ENCODE measurements at places on chromosomes 1 and 21. TPM values are rescaled to one million over a fixed set of nuclear protein-coding genes. Genes with fewer than 3 reads are reported as not detected.
A peak's percentile ranks its signal among the peaks of the same experiment; 100 is the strongest.

GRCh38 chr1:208967334-208967733 lies 616.2 kb upstream of the CAMK1G start:
- H3K4me1 ChIP-seq, result no peaks in the 10 kb centered on the region
- no peak for DNase-seq
- H3K27me3 ChIP-seq, result no peaks in the 10 kb centered on the region
- H3K27ac ChIP-seq, result no peak overlapping the region
- H3K36me3 ChIP-seq, result no peaks in the 10 kb centered on the region
- H3K4me3 ChIP-seq, result no peak overlapping the region

DNA sequence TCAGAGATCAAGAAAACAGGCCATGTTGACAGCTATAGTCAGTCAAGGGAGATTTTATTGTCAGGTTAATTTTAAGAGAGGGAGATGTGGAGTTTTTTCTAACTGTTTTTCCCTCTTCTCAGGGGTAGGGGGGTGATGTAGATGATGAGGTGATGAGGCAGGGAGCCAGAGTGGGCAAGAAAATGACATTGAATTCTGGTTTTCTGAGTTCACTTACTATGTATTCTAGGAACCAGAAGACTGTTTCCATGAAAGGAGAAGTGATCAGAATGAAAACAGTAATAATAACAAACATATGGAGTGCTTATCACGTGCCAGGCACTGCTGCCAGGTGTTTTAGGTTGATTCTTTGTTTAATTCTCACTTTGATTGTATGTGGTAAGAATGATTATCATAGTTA lies 40.2 kb downstream of the CASQ2 start:
- no peaks in the 10 kb centered on the region for H3K4me1 ChIP-seq
- DNase-seq, result no peak
- no peak overlapping the region for H3K27ac ChIP-seq
- no peaks in the 10 kb centered on the region for H3K27me3 ChIP-seq
- H3K4me3 ChIP-seq, result no peak overlapping the region

- no peaks in the 10 kb centered on the region for H3K27me3 ChIP-seq
- H3K4me3 ChIP-seq, result no peak overlapping the region
These were observed 52.7 kb upstream of the GCLM start for GRCh38 chr1:93961906-93962305.

DNA sequence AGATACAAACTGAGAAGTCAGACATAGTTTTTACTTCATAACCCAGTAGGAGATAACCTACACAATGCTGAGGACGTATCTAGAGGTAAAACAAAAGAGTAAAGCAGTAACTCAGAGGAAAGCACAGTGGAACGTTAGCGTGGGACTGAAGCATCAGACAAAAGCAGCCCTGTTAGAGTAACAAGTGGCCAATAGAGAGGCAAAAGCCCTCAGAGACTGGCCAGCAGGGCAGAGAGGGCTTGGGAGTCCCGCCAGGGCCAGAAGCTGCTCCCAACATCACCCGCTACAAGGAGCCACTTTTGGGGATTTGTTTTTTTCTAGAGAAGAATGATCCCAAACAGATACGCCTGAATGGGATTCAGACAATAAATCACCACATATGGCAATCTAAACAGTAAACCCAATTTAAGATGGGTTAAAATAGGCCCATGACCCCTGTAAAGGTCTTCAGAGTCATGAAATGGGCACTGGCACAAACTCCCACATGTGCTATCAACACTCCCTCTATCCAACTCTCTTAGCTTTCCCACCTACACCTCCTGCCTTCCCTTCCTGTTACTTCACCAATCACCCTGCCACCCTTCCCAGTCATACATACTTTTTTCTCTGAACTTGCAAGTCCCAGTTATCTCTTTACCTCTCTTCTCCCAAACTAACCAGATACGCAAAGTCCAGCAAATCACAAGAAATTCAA lies 17.2 kb downstream of the TADA1 start:
- H3K27ac ChIP-seq, result no peak overlapping the region
- DNase-seq, result no peak
- peaks cover 8% of the 10 kb centered on the region for H3K4me1 ChIP-seq
- no peaks in the 10 kb centered on the region for H3K27me3 ChIP-seq
- peaks cover 27% of the 10 kb centered on the region for H3K36me3 ChIP-seq

GRCh38 chr1:211257826-211258225 lies 1.3 kb upstream of the RCOR3 start:
- peak overlapping the region; percentile 100 for H3K27ac ChIP-seq
- H3K36me3 ChIP-seq, result no peaks in the 10 kb centered on the region
- peak overlapping the region; percentile 68 for H3K4me3 ChIP-seq
- DNase-seq, result no peak
- H3K4me1 ChIP-seq, result peaks cover 12% of the 10 kb centered on the region

DNA sequence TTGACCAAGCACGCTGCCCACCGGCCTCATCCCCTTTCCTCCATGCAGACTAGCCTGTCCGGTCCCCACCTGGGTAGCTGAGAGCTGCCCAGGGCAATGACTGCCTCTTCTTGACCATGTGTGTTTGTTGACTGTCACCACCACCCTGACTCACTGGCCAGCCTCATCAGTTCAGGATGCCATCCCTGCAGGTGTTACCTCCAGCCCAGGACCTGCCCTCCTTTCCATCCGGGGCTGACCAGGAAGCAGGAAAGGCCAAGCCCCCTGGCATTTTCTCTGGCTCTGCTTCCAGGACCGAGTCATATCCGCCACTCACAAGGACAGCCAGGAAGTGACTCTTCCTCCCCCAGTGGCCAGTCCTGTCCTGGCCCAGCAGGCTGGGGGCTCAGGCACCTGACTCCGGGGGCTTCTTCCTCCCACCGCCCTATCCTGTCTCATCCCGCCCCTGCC lies 17.1 kb downstream of the EPHA2 start:
- H3K36me3 ChIP-seq, result peaks cover 8% of the 10 kb centered on the region
- H3K4me3 ChIP-seq, result no peak overlapping the region
- H3K27me3 ChIP-seq, result no peaks in the 10 kb centered on the region
- H3K4me1 ChIP-seq, result peaks cover 23% of the 10 kb centered on the region
- no peak overlapping the region for H3K27ac ChIP-seq
- DNase-seq, result no peak

- H3K27me3 ChIP-seq, result no peaks in the 10 kb centered on the region
- DNase-seq, result no peak
- H3K4me3 ChIP-seq, result no peak overlapping the region
- H3K4me1 ChIP-seq, result no peaks in the 10 kb centered on the region
- H3K27ac ChIP-seq, result no peak overlapping the region
- no peaks in the 10 kb centered on the region for H3K36me3 ChIP-seq
These were observed 146.5 kb downstream of the PDE4B start for GRCh38 chr1:65939191-65939590.

DNA sequence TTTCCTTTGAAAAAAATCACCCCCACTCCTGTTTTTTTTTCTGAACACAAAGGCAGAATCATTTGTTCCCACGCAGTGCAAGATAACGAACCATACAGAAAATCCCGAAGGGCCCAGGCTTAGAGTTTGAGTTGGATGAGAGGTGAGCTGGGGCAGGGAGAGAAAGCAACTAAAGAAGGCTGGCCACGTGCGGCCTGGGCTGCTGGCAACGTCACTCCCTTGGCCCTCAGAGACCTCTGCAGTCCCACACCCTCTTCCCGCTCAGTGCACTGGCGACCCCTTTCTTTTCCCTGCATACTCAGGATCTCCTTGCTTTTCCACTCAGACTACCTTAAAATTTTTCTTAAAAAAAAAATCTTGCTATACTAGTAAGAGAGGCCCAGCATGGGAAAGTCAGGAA lies 28.2 kb upstream of the CRNN start:
- DNase-seq, result no peak
- no peak overlapping the region for H3K27ac ChIP-seq
- no peaks in the 10 kb centered on the region for H3K36me3 ChIP-seq
- H3K4me1 ChIP-seq, result peaks cover 3% of the 10 kb centered on the region

DNA sequence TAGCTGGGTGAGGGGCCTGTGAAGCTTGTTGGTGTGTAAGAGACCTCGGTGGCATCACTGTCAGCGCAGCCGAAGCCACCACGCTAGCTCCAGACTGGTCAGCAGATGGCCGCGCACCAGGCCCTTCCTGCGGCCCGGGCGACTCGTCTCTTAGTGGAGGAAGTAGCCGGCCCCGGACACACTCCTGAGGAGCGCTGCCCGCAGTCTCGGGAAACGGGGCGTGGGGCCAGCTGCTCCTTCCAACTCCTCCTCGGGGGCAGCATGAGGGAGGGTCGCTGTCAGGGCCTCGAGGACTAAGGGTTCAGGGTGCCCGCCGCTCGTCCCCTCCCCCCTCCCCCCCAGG lies 20.4 kb downstream of the H3-3A start:
- peak; percentile 73 for DNase-seq
- no peaks in the 10 kb centered on the region for H3K36me3 ChIP-seq
- H3K27ac ChIP-seq, result no peak overlapping the region
- peak overlapping the region; percentile 85 for H3K4me3 ChIP-seq

- no peaks in the 10 kb centered on the region for H3K27me3 ChIP-seq
- no peak for DNase-seq
- no peak overlapping the region for H3K4me3 ChIP-seq
- no peaks in the 10 kb centered on the region for H3K36me3 ChIP-seq
- no peak overlapping the region for H3K27ac ChIP-seq
These were observed 24.3 kb downstream of the RPRD2 start for GRCh38 chr1:150388241-150388640.

- no peaks in the 10 kb centered on the region for H3K4me1 ChIP-seq
- no peak overlapping the region for H3K27ac ChIP-seq
- no peaks in the 10 kb centered on the region for H3K36me3 ChIP-seq
- H3K4me3 ChIP-seq, result no peak overlapping the region
These were observed 60.1 kb upstream of the TARBP1 start for GRCh38 chr1:234538930-234539649.

DNA sequence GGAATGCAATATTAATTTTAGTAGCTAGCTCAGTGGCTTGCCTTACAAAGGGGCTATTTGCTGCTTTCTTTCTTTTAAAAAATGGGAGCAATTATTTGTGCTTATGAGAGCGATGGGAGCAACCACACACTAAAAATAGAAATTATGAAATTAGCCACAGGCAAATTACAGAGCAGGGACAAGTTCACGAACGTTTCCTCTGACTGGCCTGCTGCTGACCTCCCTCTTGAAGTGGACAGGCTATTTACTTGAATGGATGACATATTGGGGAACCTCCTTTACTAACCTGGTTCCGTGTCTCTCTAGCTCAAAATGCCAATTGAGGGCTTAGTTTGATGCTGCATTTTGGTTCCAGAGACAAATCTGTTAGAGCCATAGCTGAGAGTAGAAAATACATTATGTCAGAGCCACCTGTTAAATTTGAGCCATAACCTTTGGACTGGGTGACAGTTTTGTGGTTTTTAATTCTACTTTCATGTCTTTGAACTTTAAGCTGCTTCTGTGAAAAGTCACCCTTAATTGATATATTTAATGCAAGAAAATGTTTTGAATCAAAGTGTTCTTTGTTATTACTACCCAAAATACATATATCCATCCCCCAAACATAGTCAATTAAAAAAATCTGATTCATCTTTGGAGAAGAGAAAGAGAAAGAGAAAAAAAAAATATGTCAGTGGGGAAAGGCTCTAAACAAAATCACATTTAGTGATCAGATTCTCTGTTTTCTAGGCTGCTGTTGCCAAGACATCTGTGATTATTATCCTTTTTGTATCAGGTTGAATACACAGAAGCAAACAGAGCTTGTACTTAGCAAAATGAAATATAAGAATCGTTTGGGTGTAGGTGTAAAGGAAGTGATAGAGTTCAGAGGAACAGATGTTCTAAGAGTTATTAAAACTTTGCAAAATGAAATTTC lies 351.9 kb downstream of the ADGRL2 start:
- H3K27me3 ChIP-seq, result peaks cover 26% of the 10 kb centered on the region
- H3K4me1 ChIP-seq, result peaks cover 18% of the 10 kb centered on the region
- H3K4me3 ChIP-seq, result no peak overlapping the region
- DNase-seq, result no peak

GRCh38 chr21:46545363-46545762 lies 59.5 kb downstream of the S100B start:
- H3K27ac ChIP-seq, result no peak overlapping the region
- no peak for DNase-seq
- H3K4me1 ChIP-seq, result no peaks in the 10 kb centered on the region
- no peak overlapping the region for H3K4me3 ChIP-seq

GRCh38 chr1:108814343-108815125 lies 42.4 kb downstream of the AKNAD1 start:
- no peak for DNase-seq
- no peak overlapping the region for H3K27ac ChIP-seq
- H3K36me3 ChIP-seq, result no peaks in the 10 kb centered on the region
- H3K27me3 ChIP-seq, result no peaks in the 10 kb centered on the region

DNA sequence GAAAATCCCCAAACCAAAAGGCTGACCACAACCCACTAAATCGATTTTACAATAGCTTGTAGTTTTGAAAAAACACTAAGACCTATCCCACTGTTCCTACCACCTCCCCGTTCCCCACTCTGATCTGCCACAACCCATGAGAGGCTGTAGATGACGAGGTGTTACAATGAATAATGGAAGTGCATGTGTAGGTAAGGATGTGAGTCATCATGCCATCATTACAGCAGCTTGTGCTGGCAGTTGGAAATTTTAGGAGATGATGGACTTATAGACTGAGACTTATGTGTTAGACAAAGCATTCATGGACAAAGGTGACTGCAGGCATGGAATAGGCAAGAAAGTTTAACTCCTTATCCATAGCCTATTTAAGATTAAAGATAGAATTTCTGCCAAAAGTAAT lies 184.7 kb upstream of the CACYBP start:
- H3K4me3 ChIP-seq, result no peak overlapping the region
- no peak for DNase-seq
- peaks cover 11% of the 10 kb centered on the region for H3K4me1 ChIP-seq
- no peaks in the 10 kb centered on the region for H3K27me3 ChIP-seq

- H3K27ac ChIP-seq, result no peak overlapping the region
- H3K27me3 ChIP-seq, result peaks cover 46% of the 10 kb centered on the region
- peaks cover 14% of the 10 kb centered on the region for H3K4me1 ChIP-seq
These were observed 83.5 kb downstream of the INTS7 start for GRCh38 chr1:211951856-211952255.

- H3K36me3 ChIP-seq, result 0 out of 2 replicates have a peak, but pooled peaks cover 4% of the 10 kb centered on the region
- peak; percentile 85 for DNase-seq
- H3K4me3 ChIP-seq, result no peak overlapping the region
- H3K27ac ChIP-seq, result no peak overlapping the region
These were observed 273.8 kb downstream of the KCNJ6 start for GRCh38 chr21:37642493-37642892.

- H3K27ac ChIP-seq, result no peak overlapping the region
- peaks cover 63% of the 10 kb centered on the region for H3K36me3 ChIP-seq
- no peaks in the 10 kb centered on the region for H3K27me3 ChIP-seq
- H3K4me1 ChIP-seq, result no peaks in the 10 kb centered on the region
- peak; percentile 17 for DNase-seq
- H3K4me3 ChIP-seq, result no peak overlapping the region
These were observed 55.6 kb upstream of the MYOCOS start for GRCh38 chr1:171566467-171566866.

- no peak overlapping the region for H3K27ac ChIP-seq
- no peak for DNase-seq
- H3K36me3 ChIP-seq, result no peaks in the 10 kb centered on the region
- peaks cover 57% of the 10 kb centered on the region for H3K4me1 ChIP-seq
These were observed 2.2 kb downstream of the NUAK2 start for GRCh38 chr1:205319081-205320018.

- no peaks in the 10 kb centered on the region for H3K27me3 ChIP-seq
- no peak for DNase-seq
- H3K4me3 ChIP-seq, result no peak overlapping the region
- H3K36me3 ChIP-seq, result no peaks in the 10 kb centered on the region
- no peak overlapping the region for H3K27ac ChIP-seq
These were observed 21.3 kb downstream of the USP25 start for GRCh38 chr21:15751037-15751436.

PPM1J gene
- total RNA-seq, result 22.4 TPM

KPRP gene
- total RNA-seq, result not detected

NTMT2 gene
- not detected for total RNA-seq

SLC25A34 gene
- total RNA-seq, result 3.5 TPM

CENPL gene
- 23.5 TPM for total RNA-seq

HAO2 gene
- total RNA-seq, result not detected

ERRFI1 gene
- 59.8 TPM for total RNA-seq

PTGER3 gene
- total RNA-seq, result 4.5 TPM

RPTN gene
- total RNA-seq, result not detected

PAFAH2 gene
- 10.3 TPM for total RNA-seq

Measured in GM23338 (cell line).